ENCODE measurements at places on chromosomes 16 and 17. TPM values are rescaled to one million over a fixed set of nuclear protein-coding genes. Genes with fewer than 3 reads are reported as not detected.

The CCR7 gene
- not detected for total RNA-seq

The CCDC47 gene
- 76.5 TPM for total RNA-seq

The FDXR gene
- total RNA-seq: 33.4 TPM

DNA sequence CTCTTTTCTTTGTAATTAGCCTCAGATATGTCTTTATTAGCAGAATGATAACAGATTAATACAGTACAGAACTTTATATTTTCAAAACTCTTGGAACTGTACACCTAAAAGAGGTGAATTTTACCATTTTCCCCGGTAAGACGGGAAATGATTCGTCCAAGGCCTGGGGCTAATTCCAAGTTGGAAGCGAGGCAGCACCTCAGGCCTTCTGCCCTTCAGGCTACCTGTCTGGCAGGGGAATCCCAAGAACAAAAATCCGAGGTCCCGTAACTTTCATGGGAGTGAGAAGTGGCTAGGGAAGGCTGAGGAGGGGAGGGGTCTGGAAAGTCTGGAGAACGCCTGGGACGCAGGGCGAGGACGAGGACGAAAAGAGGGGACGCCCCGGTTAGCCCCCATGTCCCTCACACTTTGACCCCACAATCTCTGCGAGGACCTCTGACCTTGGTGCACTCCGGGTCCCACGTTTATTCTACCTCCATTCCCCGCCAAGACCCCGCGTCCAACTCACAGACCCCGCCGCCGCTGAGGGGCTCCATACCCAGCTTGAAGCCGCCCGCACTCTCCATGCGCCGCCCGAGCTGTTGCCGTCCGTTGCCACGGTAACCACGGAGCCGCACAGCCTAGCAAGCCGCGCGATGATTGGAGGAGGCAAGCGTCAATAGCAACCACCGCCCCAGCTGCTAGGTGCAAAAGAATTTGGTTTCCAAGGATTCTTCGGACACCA, at the start of gene HYDIN:
HYDIN (minus strand) TSS at position 601 of the 724 bp plus-strand sequence. CDS start 43,827 bp downstream, outside the sequence.
- peak; percentile 30 for DNase-seq

GRCh38 chr17:50240851-50241250, 33.4 kb upstream of the TMEM92 start:
- DNase-seq: no peak
